ENCODE measurements at places on chromosomes 3 and 15.

DNA sequence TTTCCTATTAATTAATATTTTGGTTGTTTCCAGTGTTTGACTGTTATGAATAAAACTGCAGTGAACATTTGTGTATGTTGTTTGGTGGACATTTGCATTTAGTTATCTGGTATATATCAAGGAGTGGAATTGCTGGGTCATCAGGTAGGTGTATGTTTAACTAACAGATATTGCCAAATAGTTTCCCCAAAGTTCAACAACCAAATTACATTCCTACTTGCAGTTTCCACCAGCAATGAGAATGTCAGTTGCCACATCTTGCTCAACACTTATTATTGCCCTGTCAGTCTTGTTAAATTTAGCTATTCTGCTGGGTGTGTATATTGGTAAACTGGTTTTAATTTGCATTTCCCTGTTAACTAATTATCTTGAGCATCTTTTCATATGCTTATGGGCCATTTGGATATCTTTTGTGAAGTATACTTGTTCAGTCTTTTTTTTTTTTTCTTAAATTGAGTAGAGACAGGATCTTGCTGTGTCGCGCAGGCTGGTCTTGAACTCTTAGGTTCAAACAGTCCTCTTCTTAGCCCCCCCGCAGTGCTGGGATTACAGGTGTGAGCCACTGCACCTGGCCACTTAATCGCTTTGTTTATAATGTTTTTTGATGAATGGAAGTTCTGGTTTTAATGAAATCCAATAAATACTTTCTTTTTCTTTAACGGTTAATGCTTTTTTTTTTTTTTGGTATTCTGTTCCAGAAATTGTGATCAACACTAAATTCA lies 7.9 kb downstream of the FEM1B start:
- DNase-seq: no peak

GRCh38 chr3:59527493-59527892 lies 477.7 kb upstream of the CFAP20DC start:
- DNase-seq: no peak

- no peak for DNase-seq
Measured at GRCh38 chr15:41490355-41490754, 3.3 kb upstream of the ITPKA start.

DNA sequence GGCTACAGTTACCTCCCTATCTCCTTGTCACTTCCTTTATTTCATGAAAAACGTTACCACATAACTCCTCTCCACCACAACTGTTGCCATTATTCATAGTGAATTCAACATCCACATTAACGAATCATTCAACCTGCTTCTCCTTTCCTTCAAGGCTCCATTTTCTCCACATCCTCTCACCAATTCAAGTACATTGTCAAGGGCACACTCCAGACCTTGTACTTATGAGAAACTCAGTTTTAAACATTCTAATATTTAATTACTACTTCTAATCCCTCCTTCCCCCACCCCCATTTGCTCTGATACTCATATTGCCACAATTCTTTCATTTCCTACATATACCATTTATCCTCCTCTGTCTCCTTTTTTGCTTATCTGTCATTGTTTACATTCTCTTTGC lies 871.2 kb downstream of the TUSC7 start:
- DNase-seq: no peak

DNA sequence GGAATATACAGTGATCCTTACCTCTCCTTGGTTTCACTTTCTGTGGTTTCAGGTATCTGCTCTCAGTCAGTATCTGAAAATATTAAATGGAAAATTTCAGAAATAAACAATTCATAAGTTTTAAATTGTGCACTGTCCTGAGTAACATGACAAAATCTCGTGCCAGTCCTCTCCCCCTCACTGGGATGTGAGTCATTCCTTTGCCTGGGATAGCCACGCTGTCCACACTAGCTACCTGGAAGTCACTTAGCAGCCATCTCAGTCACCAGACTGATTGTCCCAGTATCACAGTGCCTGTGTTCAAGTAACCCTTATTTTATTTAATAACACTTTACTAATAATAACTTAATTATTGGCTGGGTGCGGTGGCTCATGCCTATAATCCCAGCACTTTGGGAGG lies 15.3 kb upstream of the KLHL25 start:
- no peak for DNase-seq

DNA sequence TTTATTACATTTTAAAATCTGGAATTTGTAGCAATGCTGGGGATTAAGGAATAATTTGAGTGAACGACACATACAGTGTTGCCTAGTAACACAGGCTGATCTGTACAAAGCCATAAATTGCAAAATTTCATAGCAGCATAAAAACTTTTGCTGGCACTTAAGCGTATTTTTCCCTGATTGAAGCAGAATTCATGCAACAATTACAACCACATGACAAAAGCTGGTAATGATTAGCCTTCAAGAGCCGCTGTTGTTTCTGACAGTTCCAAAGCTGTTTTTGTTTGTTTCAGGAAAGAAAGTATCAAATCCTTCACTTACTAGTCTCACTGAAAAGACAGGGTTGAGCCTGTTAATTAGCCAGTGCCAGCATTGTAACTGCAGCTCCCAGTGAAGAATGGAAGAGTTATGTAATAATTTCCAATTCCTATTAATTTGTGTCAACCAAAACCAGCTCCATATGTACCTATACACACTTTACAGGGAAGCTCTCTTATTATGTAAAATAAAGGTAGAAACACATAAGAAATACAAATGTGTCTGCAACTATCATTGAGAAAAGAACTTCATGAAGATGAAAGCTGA lies 60.7 kb downstream of the AGTR1 start:
- no peak for DNase-seq

DNA sequence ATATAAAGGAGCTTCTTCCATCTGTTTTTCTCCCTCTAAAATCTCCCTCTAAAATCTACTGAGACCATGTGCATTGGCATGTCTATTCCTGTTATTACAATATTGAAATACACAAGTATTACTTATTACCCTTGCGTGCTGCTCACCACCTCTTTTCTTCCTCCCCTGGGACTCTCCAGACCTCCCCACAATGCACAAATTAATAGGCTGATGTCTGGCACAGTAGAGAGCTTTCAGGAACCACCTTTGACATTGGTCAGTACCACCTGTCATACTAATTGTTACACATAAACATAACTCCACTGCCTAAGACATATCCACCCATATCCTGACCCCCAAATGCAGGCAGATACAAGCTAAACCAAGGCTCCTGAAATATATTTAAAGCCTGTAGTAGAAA lies 722.6 kb downstream of the FHIT start:
- DNase-seq: no peak

- no peak for DNase-seq
Measured at GRCh38 chr3:143648708-143649107, 199.6 kb downstream of the SLC9A9 start.

DNA sequence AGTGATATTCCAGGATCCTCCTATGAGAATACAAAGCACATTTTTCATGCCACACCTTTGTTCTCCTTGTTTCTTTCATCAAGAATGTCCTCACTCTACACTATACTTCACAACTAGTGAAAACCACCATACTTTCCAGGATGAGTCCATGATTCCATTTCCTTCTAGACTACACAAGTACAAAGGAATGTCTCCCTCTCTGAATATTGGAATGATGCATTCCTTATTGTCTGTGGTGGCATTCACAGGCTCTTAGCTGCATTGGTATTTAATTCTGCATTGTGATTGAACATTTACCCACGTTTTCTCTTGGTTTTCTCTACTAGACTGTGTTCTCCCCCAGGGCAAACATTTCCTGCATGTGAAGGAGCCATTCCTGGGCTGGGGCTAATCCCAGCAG lies 217.5 kb downstream of the RAP2B start:
- DNase-seq: no peak

GRCh38 chr3:186540835-186541226 lies 3.3 kb downstream of the CRYGS start:
- DNase-seq: no peak

DNA sequence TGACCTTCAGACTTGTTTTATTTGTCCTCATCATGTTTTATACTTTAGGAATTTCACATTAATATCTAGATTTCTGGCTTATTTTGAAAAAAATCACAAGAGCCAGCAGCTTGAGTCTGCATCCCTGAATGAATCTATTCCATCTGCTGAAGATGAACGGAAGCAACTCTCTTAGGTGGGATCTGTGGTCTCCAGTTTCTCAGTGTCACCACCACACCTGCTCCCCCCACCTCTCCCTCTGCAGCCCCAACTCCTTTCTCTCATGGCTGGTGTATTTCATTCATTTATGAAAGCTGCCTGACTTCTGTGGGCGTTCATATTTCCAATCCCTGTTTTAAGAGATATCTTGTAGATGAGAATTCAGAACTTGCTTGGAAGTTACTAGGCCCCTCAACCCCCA lies 102.1 kb upstream of the AGBL1 start:
- no peak for DNase-seq

GRCh38 chr15:81163961-81164800 lies 30.1 kb downstream of the CFAP161 start:
- DNase-seq: no peak

DNA sequence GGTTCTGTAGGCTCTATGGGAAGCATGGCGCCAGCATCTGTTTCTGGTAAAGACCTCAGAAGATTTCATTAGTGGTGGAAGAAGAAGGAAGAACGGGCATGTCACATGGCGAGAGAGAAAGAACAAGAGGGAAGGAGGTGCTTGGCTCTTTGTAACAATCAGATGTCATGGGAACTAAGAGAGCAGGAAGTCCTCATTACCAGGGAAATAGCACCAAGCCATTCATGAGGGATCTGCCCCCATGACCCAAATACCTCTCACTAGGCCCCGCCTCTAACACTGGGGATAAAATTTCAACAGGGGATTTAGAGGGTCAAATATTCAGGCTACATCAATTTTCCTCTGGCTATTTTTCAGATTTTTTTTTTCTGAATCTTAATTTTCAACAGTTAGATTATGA lies 954.3 kb downstream of the SQOR start:
- no peak for DNase-seq

GRCh38 chr3:161069511-161070251 lies 35.5 kb downstream of the B3GALNT1 start:
- DNase-seq: no peak

- DNase-seq: no peak
Measured at GRCh38 chr3:40962721-40963120, 236.6 kb upstream of the CTNNB1 start.

- DNase-seq: peak; percentile 64
Measured at GRCh38 chr3:133487920-133488540, 85.5 kb upstream of the CDV3 start.

DNA sequence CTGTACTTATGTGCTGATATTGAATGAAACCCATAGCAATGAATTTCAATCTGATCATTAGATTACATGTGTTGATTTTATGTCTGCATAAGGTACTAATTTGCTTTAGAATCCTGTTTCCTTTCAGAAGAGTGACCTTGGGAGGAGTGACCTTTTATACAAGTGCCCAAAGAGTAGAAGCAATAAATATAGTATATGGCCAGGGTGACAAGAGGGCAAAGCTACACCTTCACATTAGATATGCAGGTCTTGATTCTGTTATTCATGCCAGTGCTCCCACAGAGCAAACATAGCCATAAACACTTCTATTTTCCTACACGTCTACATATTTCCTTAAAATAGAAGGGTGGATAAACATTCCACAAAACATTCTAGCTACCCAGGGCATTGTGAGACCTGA lies 158.2 kb upstream of the RAP2B start:
- no peak for DNase-seq

DNA sequence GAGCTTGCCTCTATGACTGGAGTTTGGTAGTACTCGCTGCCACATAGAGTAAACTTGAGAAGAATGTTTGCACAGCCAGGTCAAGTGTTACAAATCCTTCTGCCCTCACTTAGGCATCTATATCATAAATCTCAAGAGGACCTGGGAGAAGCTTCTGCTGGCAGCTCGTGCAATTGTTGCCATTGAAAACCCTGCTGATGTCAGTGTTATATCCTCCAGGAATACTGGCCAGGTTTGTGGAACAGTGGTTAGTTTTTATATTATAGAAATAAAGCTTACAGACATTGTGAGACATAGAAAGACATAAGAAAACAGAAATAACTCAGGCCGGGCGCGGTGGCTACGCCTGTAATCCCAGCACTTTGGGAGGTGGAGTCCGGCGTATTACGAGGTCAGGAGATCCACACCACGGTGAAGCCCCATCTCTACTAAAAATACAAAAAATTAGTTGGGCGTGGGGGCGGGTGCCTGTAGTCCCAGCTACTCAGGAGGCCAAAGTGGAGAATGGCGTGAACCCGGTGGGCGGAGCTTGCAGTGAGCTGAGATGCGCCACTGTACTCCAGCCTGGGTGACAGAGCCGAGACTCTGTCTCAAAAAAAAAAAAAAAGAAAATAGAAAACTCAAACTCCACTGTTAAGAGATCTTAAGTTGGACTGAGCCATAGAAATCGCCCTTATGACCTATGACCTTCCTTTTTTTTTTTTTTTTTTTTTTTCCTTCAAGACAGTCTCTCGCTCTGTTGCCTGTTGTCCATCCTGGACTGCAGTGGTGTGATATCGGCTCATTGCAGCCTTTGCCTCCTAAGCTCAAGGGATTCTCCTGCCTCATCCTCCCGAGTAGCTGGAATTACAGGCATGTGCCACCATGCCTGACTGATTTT lies 2.2 kb downstream of the RPSA start:
- no peak for DNase-seq

- no peak for DNase-seq
Measured at GRCh38 chr3:100205171-100205570, 55.6 kb upstream of the TBC1D23 start.

GRCh38 chr3:175150812-175151401 lies 291.8 kb downstream of the NAALADL2 start:
- DNase-seq: no peak

- DNase-seq: no peak
Measured at GRCh38 chr3:37598808-37599581, 262.7 kb upstream of the CTDSPL start.

DNA sequence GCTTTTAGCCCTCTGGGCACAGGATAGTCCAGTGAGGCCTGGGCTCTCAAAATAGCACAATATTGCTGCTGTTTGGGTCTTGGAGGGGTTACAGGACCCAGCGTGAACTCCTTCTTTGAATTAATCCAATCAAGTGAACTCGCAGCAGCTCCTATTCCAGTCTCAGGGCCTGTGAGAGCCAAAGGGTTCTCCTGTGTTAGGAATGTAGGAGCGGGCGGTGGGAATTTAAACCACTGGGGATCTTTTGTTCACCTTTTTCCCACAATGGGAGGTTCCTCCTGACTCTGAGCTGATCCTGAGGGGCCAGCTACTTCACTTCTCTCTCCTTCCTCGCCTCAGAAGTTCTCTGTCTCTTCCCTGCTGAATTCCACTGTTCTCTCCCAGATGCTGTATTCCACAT lies 504.0 kb downstream of the UNC13C start:
- no peak for DNase-seq

GRCh38 chr3:147049821-147050220 lies 356.5 kb downstream of the ZIC4 start:
- DNase-seq: no peak

DNA sequence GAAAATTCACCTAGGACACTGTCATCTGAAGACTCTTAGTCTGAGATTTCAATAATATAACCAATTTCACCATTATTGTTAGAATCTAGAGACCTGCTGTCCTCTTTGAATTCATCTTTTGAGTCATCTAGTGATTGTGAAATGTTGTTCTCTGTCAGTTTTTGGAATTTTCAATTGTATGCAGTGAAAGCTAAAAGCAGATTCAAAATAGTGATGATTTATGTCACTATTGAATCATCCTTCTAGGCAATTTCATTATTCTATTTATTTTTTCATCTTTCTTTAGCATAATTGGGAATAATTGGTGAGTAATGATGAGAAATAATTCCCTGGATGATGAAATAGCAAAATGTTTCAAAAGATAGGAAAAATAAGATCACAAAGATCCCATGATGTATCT lies 101.7 kb upstream of the EIF1B start:
- DNase-seq: no peak
